Left hindlimb (tissue), 1 donor: ENCODE measurements at places on chromosomes 13 and 19.

DNA sequence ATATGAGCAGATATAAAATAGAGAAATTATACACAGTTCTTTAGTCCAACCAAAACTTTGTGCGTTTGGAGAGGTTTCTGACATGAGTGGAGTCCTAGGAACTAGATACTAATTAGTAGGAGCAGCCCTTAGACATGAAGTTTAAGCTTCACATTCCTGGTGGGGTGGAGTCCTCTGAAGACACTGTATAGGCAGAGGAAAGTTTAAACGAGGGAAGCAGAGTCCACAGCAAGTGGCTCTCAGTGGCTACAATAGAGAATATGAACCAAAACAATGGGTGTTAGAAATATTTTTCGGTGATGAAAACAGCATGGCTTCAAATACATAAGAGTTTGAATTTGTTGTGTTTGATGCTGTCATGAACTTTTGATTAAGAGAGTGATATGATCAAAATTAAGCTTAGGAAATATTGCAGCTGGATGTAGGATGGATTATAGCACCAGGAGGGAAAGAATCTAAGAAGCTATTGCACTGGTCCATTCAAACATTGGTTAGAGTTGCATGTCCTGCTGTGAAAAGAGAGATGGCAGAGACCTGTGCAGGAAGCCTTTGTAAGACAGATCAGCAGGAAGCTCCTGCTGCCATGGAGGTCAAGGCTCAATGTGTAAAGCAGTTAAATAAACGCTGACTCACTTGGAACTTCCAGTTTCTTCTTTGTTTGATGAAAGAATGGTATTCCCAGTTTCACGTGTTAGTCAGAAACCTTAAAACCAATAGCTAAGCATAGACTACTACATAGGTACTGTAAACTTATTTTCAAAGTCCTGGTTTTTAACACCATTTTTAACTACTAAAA is 175.2 kb downstream of the TDRD3 start:
- DNase-seq: no peak

- no peak for DNase-seq
Observed at GRCh38 chr13:97005625-97006262, 11.5 kb upstream of the OXGR1 start.

DNA sequence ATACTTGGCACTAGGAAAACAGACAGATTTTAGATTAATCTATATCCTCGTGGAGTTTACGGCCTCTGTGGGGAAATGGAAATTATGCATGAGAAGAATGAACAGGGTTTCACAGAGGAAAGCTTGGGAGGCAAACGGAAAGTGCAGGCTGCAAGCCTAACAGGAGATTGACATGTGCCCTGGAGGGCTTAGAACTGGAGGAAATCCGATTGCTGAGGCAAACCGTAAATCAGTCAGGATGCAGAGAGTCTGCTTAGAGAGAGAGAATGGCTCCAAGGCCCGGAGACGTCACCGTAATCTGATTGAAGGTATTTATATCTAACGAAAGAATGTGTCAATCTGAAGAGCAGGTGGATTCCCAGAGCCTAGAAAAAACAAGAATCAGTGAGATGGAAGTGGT is 143.2 kb downstream of the KATNAL1 start:
- no peak for DNase-seq

GRCh38 chr19:2627319-2627829 is 75.1 kb downstream of the GNG7 start:
- DNase-seq: no peak
